ENCODE measurements at places on chromosomes 1 and 21.

DNA sequence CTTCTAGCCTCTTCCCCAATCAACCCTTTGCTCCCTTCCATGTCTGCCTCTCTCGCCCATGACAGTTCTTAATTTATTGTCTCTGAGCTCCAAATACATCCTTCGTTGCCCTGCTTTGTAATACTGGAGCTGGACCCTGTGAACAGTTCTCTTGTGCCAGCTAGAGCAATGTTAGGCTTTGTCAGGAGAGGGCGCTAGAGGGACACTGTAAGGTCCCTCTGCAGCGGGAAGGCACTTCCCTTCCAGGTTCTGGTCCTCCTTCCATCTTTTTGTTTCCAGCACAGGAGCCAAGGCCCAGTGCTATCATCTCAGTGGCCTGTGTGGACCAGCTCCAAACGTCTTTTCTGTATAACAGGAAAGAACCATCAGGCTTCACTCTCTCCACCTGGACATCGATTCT, 95.9 kb downstream of the PTPRU start:
- DNase-seq, result no peak

DNA sequence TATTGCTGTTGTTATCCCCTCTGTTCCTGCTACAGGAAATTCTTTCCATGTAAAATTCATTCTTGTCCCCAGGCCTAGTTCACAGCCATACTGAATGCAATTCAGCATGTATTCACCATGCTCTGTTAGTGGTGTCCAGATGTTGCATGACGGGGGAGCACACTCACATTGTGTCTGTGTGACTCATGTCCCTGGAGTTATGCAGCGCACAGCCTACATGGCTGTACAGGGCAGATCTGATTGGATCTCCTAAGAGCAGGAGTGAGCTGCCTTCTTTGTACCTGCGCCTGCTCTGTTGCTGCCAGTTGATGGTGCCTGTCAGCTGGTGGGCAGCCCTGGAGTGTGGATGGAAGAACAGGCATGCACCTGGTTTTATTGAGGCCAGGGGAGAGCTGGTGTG, 17.6 kb downstream of the HTR6 start:
- no peak for DNase-seq

GRCh38 chr1:22527122-22527521, 36.2 kb upstream of the EPHA8 start:
- no peak for DNase-seq

GRCh38 chr1:19765623-19766022, 34.1 kb downstream of the TMCO4 start:
- no peak for DNase-seq

- no peak for DNase-seq
Measured at GRCh38 chr1:1442069-1442770, 6.7 kb downstream of the VWA1 start.

DNA sequence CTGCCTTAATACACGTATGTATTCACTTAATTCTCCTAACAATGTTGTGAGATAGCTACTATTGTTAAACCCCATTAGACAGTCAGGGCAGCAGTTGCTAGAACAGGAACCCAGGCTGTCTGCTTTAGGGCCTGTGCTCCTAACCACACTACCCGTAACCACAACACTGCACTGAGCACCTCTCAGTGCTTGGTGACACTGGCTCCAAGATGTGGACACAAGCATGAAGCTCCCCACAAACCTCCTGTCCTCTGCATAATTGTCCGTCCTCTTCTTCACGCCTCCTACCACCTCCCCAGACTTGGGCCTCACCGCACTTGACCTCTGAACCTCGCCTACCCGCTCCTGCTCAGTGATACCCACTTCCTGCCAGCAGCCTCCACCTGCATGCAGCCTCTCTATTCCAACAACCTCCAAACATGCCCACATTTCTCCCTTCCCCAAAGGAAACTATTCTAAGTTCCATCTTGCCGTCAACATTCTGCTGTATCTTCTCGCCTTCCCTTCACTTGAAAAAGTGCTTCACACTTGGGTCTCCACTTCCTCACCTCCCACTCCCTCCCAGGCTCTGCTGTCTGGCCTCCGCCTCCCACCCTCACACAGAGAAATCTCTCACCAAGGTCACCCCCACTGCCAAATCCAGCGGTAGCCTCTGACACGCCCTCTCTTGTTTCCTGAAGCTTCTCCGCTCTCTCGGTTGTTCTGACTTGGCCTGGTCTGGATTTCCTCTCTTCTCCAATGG, 14.6 kb upstream of the AHDC1 start:
- DNase-seq, result no peak

GRCh38 chr1:54362881-54363340, 43.3 kb downstream of the SSBP3 start:
- DNase-seq, result no peak

GRCh38 chr21:17979763-17980162, 160.6 kb upstream of the C21orf91 start:
- DNase-seq, result no peak

DNA sequence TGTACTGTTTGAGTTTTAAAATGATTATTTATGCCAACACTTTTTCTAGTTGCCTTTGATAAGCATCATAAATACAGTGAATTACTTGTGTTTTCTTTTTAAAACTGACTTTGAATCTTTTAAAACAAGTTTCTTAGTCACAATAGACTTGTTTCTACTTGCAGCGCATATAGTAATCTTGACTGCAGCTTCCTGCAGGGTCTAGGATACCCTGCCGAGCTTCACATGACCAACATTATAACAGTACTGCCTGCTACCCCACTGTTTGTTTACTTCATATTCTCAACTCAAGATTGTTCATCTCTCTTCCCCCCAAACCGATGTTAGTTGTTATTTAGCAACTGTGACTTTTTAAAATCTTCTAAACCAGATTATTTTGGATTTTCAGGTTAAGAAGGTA, 751.3 kb upstream of the NEGR1 start:
- DNase-seq, result no peak

DNA sequence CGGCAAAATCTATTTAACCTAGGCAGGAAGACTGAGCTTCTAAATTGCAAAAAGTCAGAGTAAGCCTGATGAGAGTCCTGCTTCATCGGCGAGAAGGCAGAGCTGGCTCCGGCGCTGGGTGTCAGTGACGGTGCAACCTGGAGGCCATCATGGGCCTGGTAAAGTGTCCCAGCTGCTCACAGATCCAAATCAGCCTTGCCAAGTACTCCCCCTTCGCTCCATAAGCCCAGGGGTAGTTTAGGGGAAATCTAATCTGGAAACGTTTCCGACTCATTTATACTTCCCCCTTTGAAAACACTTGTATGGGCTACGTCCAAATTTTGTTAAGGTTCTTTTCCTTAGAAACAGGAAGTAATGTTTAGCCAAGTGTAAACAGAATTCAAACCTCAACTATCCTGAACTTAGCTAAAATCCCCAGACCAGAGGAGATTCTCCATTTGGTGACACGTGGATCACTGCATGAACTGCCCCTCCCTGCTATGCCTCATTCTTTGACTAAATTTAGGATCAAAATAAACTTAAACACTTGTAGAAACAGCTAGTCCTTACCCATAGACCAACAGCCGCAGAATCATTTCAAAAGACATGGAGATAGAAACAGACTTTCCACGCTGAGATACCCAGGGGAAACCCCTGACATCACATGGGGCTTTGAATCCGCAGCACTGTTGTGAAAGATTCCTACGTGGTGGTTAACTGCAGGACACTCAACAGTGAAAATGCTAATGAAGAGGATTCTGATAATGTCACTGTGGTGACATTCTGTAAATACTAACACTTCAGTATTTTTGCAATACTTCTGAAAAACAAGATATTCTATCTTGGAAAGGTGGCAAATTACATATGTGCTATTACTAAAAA, 172.7 kb downstream of the TGFBR3 start:
- no peak for DNase-seq

DNA sequence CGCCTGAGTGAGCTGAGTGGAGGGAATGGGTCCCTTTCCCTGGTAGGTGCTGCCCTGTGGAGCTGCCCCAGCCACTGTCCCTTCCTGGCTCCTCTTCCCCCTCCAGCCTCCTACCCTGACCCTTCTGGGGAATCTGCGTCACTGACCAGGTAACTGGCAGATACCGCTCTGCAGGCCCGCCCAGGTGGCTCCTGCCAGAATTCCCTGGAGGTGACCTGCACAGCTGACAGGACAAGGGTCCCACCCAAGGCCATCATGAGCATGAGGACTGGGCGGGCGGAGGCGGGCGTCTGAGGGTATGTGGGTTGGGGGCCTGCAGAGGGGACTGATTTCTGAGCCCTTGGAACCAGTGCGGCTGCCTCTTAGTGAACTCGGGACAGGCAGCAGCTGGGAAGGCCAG, 32.5 kb downstream of the DHRS3 start:
- DNase-seq, result no peak

- DNase-seq, result no peak
Measured at GRCh38 chr1:2192031-2192995, 2.3 kb downstream of the FAAP20 start.

GRCh38 chr1:202711949-202712635, 1.8 kb upstream of the SYT2 start:
- DNase-seq, result no peak

GRCh38 chr1:20466273-20466672, 19.7 kb downstream of the CAMK2N1 start:
- no peak for DNase-seq

DNA sequence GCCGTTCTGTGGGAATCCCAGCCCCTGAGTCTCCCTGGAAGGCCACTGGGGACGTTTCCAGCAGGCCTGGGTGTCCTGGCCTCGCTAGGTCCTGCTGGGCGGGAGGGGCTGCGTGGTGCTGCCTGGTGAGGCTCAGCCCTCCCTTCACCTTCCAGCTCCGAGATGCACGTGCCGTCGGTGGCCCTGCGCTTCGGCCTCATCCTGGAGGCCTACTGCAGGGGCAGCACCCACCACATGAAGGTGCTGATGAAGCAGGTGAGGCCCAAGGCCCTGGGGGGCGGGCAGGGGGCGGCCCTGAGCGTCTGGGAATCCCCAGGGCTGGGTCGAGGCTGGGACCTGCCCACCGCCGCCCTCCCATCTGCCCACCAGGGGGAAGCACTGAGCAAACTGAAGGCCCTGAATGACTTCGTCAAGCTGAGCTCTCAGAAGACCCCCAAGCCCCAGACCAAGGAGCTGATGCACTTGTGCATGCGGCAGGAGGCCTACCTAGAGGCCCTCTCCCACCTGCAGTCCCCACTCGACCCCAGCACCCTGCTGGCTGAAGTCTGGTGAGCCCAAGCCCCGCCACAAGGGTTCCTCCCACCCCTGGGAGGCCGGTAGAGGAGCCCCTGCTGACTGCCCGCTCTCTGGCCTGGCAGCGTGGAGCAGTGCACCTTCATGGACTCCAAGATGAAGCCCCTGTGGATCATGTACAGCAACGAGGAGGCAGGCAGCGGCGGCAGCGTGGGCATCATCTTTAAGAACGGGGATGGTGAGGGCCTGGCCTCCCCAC, 70.3 kb downstream of the PIK3CD start:
- DNase-seq, result no peak

GRCh38 chr1:12472798-12473551, 145.0 kb downstream of the DHRS3 start:
- no peak for DNase-seq

DNA sequence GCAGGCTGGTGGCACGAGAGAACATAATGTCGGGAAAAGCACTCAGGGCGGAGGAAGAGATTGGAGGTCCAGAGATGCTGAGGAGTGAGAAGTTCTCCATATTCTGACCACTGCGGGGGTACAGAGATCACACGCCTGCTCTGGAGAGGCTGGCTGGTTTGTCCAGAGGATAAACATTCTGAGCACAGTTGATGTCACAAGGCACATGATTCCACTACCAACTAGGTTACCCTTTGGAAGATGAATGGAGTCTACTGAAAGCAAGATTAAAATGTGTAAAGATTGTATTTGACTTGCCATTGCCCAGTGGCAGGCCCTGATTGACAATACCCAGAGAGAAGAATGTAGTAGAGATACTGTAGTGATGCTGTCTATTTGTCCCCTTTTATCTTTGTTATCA, at the start of gene SPATA46:
Gene SPATA46, minus strand, starts transcription at position 164 of the 400 bp plus-strand sequence. Its CDS starts 64 bp downstream, at position 100.
- no peak for DNase-seq

GRCh38 chr1:41480204-41481108, 4.0 kb downstream of the EDN2 start:
- DNase-seq, result no peak

- DNase-seq, result no peak
Measured at GRCh38 chr21:38725196-38726157, 80.3 kb upstream of the ETS2 start.

- DNase-seq, result no peak
Measured at GRCh38 chr1:156344409-156344808, 6.1 kb downstream of the TSACC start.

DNA sequence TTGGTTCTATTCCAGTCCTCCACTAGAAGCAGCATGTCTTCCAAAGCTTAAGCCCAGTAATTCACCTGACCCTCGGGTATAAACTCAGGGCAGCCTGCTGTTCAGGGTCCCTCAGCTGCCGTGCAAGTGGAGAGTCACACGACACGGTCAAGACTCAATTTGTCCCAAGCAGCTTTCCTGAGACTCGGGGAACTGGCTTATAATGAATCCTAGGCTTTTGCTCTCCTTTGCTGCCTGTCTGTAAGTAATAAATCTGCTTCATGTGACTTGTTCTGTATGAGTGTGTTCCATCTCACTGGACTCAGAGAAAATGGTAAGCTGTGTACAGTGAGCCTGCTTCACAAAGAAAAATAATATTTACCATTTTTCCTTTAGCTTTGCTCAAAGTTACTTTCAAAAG, 119.8 kb downstream of the CYYR1 start:
- DNase-seq, result no peak

DNA sequence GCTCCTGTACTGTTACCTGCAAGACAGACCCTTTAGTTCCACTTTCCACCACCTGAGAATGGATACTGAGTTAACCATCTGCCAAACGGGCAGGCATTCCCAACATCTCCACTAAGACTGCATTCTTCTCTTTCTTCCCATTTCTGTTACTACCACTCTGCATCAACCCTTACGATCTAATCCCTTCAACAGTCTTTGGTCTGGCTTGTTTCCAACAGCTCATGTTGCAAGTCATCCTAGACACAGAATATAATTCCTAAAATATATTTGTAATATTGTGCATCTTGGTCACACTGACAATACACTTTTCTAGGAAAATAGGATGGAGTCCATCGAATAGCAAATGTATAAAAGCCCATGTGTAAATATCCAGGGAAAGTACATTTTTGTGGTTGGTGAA, 166.7 kb downstream of the SIPA1L2 start:
- no peak for DNase-seq

- no peak for DNase-seq
Measured at GRCh38 chr21:43882952-43883545, 18.0 kb downstream of the AGPAT3 start.

GRCh38 chr1:113369699-113370098, 20.6 kb upstream of the MAGI3 start:
- no peak for DNase-seq

- no peak for DNase-seq
Measured at GRCh38 chr1:218480137-218480536, 135.0 kb downstream of the TGFB2 start.

GRCh38 chr1:81760477-81761097, 40.1 kb upstream of the ADGRL2 start:
- no peak for DNase-seq

- DNase-seq, result peak; percentile 95
Measured at GRCh38 chr1:41003640-41004220, 17.8 kb downstream of the SLFNL1 start.

- DNase-seq, result no peak
Measured at GRCh38 chr1:166489356-166489669, 322.5 kb upstream of the FAM78B start.

- DNase-seq, result no peak
Measured at GRCh38 chr1:241675983-241676382, 23.9 kb downstream of the WDR64 start.

GRCh38 chr1:6497215-6497866, 5.9 kb upstream of the PLEKHG5 start:
- DNase-seq, result no peak
